ENCODE measurements at places on chromosomes 13 and 19.

DNA sequence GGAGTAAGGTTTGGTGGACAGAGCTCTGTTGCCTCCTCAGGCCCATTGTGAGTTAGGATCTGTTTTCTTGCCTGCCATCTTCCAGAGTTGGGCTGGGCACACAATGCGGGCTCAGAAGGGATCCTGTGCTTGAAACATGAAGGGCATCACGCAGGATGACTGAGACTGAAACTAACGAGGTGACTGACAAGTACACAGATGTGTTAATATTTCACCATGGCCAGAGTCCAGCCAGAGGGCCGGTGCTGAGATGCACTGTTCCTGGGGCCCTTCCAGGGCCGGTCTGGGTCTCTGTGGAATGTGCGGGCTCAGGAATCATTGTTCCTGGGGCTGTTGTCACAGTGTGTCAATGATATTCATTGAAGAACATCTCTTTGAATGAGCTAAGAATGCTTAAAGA is 163.7 kb downstream of the URI1 start:
- no peak for DNase-seq

DNA sequence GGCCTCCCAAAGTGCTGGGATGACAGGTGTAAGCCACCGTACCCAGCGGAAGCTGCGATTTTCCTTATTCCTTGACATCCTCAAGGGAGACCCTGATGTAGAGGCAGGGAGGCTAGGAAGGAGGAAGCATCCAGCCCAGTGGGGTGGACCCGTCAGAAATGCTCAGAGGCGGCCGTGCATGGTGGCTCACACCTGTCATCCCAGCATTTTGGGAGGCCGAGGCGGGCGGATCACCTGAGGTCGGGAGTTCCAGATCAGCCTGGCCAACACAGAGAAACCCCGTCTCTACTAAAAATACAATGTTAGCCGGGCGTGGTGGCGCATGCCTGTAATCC is 11.6 kb downstream of the GZMM start:
- no peak for DNase-seq

- no peak for DNase-seq
These were observed 19.7 kb downstream of the NEK5 start for GRCh38 chr13:52109116-52109670.

GRCh38 chr19:19212916-19213315 is 1.2 kb downstream of the NCAN start:
- no peak for DNase-seq

Measured in stimulated activated CD8-positive, alpha-beta memory T cell treated with anti-CD3 and anti-CD28 coated beads, Interleukin-7, amount 100 ng/mL, for 48 hours (primary cell).